HT1080 (cell line): ENCODE measurements at places on chromosomes 16 and 17.

DNA sequence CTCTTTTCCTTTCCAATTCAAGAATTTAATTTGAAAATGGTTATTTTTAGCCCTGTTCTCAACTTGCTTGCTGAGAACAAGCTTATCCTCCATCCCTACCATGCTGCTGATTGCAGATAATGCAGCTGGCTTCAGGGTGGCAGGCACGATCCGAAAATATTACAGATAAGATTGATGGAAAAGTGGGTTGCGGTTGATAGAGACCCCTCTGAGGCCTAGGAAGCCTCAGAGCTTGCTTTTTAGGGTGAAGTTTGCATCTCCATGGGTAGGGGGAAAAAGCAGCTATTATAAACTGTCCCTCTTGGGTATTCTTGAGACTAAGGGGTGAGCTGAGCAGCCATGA is 116.5 kb upstream of the GOT2 start:
- no peak for DNase-seq

GRCh38 chr16:16982614-16983013 is 488.1 kb downstream of the XYLT1 start:
- DNase-seq, result no peak

GRCh38 chr16:24984903-24985675 is 30.1 kb downstream of the ARHGAP17 start:
- DNase-seq, result no peak

DNA sequence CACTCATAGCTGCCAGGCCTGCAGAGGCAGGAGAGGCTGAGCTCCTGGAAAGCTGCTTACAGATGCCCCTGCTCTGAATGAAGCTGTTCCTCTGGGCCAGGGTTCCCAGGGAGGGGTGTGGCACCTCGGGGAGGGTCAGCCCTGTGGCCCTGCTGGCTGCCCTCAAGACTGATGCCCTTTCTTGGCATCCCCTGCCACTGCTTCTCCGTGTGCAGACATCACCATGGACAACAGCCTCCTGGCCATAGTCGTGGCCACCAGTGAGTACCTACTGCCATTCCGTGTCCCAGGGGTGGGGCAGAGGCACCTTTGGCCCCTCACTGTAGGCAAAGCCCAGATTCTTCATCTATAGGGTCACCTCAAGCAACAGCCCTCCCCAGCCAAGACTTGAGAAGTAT is 8.9 kb downstream of the MRPL27 start:
- no peak for DNase-seq

GRCh38 chr17:58337210-58337599 is 8.6 kb upstream of the TSPOAP1 start:
- DNase-seq, result no peak

DNA sequence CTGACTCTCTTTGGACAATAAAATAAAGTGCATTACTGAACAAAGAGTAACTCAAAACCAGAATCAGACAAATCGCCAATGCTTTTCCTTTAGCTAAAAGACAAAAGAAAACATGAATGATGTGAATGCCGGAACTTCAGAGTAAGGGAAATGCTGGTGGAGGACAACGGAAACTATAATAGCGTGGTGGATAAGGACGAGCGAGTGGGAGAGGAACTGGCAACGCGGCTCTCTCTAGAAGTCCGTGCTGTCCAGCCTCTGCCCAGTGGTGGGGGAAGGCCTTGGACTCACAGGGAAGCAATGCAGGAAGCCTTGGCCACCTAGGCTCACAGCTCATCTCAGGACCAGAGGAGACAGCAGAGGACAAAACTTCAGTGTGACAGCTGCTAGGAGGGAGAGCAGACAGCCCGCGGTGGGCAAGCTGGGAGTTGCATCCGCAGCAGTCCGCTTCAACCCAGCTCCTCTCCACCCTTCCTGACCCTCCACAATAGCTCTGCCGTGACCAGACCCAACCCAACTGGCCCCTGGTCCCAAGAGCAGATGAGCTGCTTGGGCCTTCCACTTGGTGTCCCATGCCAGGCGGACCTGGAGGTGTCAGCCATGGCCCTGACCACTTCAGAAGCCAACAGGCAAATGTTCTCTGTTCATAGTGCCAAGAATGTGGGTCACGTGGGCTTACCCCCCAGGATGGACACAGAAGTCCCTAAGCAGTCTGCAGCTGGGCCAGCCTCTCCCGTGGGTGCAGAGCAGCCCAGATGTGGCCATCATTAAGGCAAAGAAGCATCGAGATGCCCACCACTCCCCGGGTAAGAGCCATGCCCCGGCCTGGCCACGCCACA is 5.3 kb upstream of the FAAP100 start:
- no peak for DNase-seq

DNA sequence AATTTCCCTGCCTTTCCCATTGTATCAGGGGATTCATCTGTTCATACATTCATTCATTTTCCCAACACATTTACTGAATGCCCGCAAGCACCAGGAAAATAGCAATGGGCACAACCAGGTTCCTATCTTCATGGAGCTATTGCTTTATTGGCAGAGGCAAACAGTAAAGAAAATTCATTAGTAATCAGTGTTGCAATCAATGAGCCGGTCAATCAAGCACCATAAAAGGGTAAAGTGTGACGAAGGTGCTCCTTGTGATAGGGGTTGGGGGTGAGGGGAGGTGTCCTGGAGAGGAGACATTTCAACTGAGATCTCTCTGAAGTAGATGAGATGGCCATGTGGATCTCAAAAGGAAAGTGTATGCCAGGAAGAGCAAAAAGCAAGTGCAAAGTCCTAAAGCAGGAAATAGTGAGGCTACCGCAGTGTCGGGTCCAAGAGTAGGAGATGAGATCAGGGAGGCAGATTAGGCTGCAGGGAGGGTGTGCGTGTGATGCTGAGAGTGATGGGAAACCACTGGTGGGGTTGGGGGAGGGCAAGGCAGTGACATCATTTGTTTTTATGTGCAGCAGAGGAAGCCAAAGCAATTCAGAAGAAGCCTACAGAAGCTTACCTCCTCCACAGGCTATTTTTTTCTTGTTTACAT is 28.4 kb downstream of the CDH13 start:
- peak; percentile 96 for DNase-seq

- no peak for DNase-seq
Observed at GRCh38 chr16:27232061-27232900, 29.0 kb downstream of the KDM8 start.

GRCh38 chr17:3750926-3751325 is 27.2 kb downstream of the HASPIN start:
- no peak for DNase-seq

DNA sequence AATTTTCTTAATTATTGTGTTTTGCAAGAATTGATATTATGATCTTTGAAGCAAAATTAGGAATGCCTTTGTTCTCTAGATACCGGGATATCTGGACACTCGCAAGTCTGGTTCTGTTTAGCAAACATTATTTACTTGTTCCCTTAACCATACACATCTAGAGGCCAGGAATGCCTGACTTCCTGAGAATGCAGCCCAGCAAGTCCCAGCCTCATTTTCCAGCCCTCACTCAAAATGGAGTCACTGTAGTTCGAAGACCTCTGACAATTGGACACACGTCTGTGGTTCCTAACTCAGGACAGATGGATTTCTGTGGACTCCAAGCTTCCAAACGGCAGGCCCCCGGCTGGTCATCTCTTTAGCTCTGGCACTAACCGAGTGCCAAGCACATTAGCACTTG is 355.4 kb upstream of the RBFOX1 start:
- DNase-seq, result no peak

- DNase-seq, result no peak
Observed at GRCh38 chr17:80947200-80947940, 44.3 kb upstream of the CHMP6 start.

GRCh38 chr16:68071518-68071901 is 13.7 kb upstream of the NFATC3 start:
- DNase-seq, result no peak

GRCh38 chr17:40561294-40561870 is 3.9 kb downstream of the CCR7 start:
- no peak for DNase-seq

DNA sequence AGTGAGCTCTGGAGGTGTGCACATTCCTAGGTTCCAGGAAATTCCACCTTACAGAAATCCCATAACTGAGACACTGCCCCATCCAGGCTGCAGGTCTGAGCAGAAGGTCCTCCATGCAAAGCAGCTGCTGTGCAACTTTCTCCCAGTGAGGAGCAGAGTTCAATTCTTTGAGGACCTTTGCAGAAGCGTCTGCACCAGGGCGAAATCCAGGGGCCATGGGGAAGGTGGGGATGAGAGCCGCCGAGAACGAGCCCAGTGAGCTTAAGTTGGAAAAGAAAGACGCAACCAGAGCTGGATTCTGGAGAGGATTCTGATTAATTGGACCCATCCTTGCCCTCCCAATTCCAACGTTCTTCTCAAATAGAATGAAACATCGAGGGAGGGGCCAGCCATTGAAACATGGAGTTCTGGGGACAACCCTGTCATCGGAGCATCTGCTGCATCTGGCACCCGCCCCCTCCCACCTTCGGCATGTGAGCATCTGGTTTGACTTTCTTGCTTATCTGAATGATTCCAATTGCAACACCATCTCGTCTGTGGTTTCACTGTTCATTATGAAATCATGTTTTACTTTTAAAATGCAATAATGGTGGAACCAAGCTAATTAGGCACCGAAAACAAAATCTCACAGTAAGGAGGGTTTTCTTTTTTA is 190.6 kb upstream of the FOXF1 start:
- no peak for DNase-seq

- DNase-seq, result no peak
Observed at GRCh38 chr17:33522623-33523022, 229.5 kb upstream of the ASIC2 start.

GRCh38 chr16:3580686-3581085 is 3.5 kb upstream of the NLRC3 start:
- no peak for DNase-seq

DNA sequence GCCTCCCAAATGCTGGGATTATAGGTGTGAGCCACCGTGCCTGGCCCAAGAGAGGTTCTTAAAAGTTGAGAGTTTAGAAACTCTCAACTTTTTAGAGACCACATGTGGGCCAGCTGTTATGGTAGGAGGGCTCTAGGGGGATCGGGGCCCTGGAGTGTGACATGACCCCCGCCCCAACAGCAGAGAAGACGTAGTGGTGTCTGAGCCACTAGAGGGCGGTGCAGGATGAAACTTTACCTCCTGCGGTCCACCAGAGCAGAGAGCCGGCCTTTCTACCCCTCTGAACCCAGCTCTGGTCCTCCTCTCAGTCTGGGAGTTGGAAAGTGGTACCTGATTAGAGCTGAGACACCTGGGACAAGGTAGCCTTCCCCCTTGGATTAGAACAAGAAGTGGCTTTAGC is 7.4 kb downstream of the CDK5RAP3 start:
- peak; percentile 47 for DNase-seq
